Heart left ventricle (tissue), 16 donors: ENCODE measurements at places on chromosomes 5 and 9. TPM values are rescaled to one million over a fixed set of nuclear protein-coding genes. Genes with fewer than 3 reads are reported as not detected.

Gene IFNA6
- not detected for total RNA-seq

Gene SLC27A6
- 20.3 TPM for total RNA-seq

Gene SOX30
- 0.22 TPM for total RNA-seq

Gene MAMDC2
- 3.7 TPM for total RNA-seq

Gene UNC5A
- total RNA-seq: 0.43 TPM

Gene PCDHAC1
- total RNA-seq: 0.12 TPM

Gene ANXA2R
- 2.1 TPM for total RNA-seq

Gene BAAT
- 0.17 TPM for total RNA-seq

Gene PCDHA4
- total RNA-seq: 0.21 TPM

Gene FRMPD1
- total RNA-seq: 1.0 TPM

Gene CDH6
- total RNA-seq: 3.5 TPM

Gene BARHL1
- total RNA-seq: not detected

Gene ATG12
- 29.2 TPM for total RNA-seq

Gene SEMA6A
- total RNA-seq: 6.3 TPM

Gene TOR1B
- 14.6 TPM for total RNA-seq

Gene PCDHAC2
- total RNA-seq: 2.2 TPM

Gene ADAMTS12
- 1.7 TPM for total RNA-seq

Gene ADAMTS2
- total RNA-seq: 23.0 TPM

Gene C1QTNF2
- total RNA-seq: 1.2 TPM

GRCh38 chr5:77993855-77994318, 217.7 kb upstream of the TBCA start:
- DNase-seq: no peak

DNA sequence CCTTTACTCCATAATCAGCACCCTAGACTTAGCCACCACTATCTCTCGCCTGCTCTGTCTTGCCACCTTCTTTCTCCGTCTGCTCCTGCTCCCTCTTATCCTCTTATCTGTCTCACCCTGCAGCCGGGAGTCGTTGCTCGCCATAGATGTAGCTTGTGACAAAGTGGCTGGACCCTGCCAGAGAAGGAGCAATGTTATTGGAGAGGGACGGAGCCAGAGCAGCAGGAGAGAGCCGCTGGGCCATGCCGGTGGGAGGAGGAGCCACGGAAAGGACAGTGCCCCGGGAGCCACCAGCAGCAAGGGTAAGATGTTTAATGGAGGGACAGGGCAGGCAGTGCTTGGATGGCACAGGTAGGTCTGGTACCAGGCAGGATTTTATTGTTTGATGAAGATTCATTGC, 137.3 kb downstream of the SEC61B start:
- DNase-seq: no peak

GRCh38 chr5:154309805-154310204, 119.3 kb downstream of the GALNT10 start:
- no peak for DNase-seq

- DNase-seq: no peak
These were observed 212.4 kb downstream of the TLE1 start for GRCh38 chr9:81476813-81477490.

DNA sequence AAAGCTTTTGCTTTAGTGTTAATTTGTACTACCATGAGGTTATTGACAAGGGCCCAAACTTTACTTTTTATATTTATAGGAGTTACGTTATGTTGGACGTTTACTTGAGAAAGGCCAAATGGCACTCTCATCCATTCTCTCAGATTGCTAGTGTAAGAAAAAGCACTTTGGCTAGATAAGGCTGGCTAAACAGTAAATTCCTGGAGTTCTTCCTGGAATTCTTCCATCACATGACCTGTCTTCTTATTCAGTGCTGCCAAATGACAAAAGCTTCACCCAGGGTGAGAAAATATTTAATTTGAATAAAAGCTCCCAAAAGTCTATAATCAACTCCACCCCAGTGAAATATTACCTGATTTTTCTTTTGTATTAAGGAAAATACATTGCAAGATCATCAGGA, 1568.9 kb upstream of the ACO1 start:
- no peak for DNase-seq

GRCh38 chr5:98292496-98292895, 481.0 kb upstream of the RGMB start:
- no peak for DNase-seq

DNA sequence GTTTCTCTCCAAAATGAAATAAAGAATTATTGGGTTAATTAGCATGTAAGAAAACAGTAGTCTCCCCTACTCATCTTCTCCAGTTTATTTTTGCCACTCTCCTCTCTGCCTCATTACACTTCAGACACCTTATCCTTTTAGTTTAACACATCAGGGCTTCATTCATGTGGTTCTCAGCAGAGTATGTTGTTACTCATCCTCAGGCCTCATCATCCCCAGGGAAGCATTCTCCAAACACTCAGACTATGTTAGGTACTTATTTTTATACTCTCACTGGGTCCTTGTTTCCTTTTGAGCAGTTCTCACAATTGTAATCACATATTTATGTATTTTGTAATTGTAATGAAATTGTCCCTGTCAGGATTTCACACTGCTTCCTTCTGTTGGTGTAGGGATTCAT, 470.5 kb downstream of the PDE4D start:
- DNase-seq: no peak

DNA sequence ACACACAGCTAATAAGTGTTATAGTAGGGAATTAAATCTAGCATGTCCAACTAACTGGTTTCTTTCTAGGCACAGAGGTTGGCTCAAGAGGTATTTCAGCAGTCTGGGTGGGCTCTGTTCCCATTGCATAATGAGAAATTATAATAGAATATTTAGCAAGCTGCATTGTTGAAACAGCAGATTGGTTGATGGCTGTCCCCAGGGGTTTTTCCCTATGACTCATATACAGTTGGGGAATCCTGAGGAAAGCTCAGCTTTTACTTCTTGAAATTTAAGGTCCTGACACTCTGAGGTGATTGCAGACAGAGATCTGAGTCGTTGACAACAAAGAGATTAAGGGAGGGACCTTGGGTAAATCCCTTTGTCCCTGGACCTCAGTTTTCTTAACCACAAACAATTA, 38.3 kb upstream of the TNFSF8 start:
- DNase-seq: no peak

- DNase-seq: peak; percentile 86
These were observed at the start of gene RAB3C for GRCh38 chr5:58582803-58583491. TSS of gene RAB3C (plus strand) at chr5:58583075. CDS start at chr5:58583209, 134 bp downstream.

DNA sequence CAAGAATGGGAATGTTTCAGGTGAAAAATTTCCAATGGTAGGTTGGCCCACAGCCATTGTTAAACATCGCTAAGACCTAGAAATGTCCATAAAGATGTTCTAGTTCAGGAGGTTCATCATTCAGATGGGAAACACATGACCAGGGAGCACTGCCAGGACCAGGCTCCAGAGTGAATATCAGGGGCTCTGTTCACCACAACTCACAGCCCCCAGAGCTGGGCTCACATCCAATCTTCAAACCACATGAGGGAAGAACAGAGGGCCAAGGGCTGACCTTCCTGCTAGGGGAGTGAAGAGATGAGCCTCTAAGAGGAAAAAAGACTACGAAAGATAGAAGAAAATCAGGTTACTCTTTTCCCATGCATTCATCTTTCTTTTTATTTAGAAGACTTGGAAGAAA, 205.8 kb downstream of the SEMA5A start:
- peak; percentile 40 for DNase-seq

- DNase-seq: no peak
These were observed 302.4 kb downstream of the CHSY3 start for GRCh38 chr5:130206686-130207085.

GRCh38 chr9:129237803-129238202, 59.7 kb upstream of the IER5L start:
- DNase-seq: peak; percentile 5

GRCh38 chr9:14313378-14313940, 482 bp downstream of the NFIB start:
- DNase-seq: no peak

- DNase-seq: no peak
These were observed 401.0 kb upstream of the SLC24A2 start for GRCh38 chr9:20189871-20190270.

GRCh38 chr5:158079097-158079496, 220.2 kb upstream of the CLINT1 start:
- no peak for DNase-seq

DNA sequence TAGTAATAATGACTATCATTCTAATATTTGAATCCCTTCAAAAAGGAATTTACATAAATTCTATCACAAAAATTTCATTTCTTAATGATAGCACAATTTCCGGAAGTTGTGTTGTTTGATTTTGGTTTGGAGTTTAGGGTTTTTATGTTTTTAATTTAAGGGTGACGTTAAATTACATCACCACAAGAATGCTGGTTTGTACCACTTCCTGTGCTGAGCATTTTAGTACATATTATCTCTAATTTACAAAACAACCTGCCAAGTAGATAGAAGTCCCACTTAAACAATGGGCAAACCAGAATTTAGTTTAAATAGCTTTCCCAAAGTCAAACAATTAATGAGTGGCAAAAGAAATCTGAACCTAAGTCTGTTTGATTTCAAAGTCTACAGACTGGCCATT, 63.4 kb downstream of the DENND1A start:
- no peak for DNase-seq

DNA sequence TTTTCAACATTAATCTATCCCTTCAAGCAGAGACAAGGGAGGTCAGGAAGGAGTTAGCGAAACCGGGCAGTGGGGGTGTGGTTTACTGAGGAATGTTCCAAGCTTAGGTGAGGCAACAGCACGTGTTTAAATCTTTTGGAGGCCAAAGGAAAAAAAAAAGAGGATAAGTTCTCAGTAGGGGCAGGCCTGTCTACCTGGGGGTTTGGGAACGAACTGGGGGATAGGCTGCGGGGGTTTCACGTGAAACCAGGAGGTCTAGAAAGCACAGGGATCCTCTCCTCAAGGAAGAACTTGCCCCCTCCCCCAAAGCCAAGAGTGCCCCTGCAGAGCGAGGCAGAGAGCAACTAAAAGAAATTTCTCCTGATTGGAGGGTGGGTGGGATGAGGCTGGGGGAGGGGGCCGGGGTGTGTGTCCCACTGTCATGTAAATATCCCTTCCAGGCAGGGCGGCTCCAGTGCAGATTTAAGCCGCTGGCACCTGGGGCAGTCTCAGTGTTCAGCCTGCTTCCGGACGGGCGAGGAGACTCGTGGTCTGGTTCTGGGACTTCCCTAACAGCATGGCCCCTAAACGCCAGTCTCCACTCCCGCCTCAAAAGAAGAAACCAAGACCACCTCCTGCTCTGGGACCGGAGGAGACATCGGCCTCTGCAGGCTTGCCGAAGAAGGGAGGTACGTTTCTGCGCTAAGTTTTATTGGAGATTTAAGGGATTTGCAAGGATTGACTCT, 5.5 kb upstream of the SET start:
- peak; percentile 46 for DNase-seq

GRCh38 chr5:173963867-173964441, 25.0 kb upstream of the C5orf47 start:
- no peak for DNase-seq

GRCh38 chr9:131180454-131180853, 55.1 kb downstream of the NUP214 start:
- DNase-seq: no peak
